ENCODE measurements at places on chromosomes 1 and 21.

DNA sequence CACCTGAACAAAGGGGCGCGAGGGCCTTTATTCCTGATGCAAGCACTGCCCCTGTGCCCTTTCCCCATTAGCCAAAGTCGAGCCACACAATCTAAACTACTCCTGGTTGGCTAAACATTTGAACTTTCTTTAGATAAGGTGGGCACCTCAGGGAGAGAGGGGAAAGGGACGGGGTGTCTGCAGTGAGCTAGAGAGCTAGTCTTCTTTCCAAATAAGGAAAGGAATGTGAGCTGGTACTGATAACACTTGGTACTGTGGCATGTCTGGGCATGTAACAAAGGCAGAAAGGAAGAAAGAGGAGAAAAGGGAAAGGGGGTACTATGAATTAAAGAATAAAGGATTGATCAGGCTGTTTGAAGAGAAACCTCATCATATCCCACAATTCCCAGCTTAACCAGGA, 62.8 kb downstream of the OVGP1 start:
- DNase-seq: no peak

- no peak for DNase-seq
Measured at GRCh38 chr1:99347041-99347684, 82.9 kb downstream of the PLPPR4 start.

GRCh38 chr1:199931666-199932377, 95.7 kb upstream of the NR5A2 start:
- no peak for DNase-seq

DNA sequence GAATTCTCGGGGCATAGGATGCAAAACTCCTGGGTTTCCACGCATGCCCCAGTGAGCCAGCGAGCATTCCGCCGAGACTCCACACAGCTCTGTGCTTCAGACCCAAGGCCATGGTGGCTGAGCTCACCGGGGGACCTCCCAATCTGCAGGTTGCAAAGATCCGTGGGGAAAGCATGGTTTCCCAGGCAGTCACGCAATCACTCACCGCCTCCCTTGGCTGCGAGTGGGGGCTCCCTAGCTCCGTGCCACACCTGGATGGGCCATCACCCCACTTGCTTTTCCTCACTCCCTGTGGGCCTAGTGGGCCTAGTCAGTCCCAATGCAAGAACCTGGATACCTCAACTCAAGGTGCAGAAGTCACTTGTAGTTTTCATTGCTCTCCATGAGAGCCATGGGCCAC, 37.0 kb upstream of the SAMD11 start:
- no peak for DNase-seq

DNA sequence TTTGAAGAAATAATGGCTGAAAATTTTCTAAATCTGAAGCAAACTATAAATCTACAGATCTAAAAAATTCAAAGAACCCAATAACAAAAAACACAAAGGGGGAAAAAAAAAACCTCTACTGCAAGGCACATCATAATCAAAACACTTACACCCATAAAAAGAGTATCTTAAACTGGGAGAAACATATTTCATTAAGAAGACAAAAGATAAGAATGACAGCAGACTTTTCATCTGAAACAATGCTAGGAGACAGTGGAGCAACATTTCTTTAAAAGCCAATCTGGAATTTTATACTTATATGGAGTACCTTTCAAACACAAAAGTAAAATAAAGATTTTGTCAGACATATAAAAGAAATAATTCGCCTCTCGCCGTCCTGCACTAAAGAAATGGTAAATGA, 49.1 kb downstream of the COP1 start:
- no peak for DNase-seq

Data from HuH-7.5 (cell line).